Activated CD4-positive, alpha-beta T cell treated with anti-CD3 and anti-CD28 coated beads, Interleukin-2, amount 50 U/mL, for 4 hours (primary cell): ENCODE measurements at places on chromosomes 2 and 18.

- no peak for DNase-seq
Observed at GRCh38 chr18:3623769-3624545, 174.0 kb downstream of the TGIF1 start.

DNA sequence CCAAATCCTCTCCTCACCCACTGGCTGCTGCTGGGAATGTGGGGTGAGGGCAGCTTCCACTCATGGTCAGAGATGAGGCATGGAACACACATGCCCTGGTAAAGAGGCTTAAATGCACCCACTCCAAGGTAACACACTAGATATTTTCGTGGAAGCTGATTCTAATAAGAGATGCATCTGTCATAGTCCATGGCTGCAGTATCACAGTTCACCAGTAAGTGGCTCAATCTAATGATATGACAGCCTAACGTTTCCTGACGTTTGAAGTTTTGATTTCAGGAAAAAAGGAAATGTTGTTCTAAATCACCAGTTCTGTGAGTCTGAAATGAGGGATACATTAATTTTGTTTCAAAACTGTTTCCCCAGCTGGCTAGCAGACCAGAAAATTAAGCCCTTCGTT lies 38.2 kb downstream of the LCT start:
- DNase-seq, result no peak

DNA sequence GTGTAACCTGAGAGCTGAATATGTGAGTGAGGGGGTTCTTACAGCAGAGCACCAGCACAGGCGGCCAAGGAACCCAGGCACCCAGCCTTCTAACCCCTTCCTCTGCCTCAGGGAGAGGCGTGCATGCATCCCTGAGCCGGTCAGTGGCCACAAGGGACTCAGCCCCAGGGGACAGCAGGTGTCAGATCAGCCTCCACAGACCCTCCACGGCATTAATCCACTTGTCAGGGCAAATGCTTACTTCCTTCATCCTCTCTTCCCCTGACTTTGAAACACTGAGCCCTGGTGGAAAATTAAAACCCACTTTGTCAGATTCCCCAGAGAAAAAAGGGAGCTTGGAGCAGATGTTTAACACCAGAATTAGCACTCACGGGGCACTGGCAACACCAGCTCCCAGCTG lies 60.5 kb upstream of the SMAD2 start:
- DNase-seq, result no peak

DNA sequence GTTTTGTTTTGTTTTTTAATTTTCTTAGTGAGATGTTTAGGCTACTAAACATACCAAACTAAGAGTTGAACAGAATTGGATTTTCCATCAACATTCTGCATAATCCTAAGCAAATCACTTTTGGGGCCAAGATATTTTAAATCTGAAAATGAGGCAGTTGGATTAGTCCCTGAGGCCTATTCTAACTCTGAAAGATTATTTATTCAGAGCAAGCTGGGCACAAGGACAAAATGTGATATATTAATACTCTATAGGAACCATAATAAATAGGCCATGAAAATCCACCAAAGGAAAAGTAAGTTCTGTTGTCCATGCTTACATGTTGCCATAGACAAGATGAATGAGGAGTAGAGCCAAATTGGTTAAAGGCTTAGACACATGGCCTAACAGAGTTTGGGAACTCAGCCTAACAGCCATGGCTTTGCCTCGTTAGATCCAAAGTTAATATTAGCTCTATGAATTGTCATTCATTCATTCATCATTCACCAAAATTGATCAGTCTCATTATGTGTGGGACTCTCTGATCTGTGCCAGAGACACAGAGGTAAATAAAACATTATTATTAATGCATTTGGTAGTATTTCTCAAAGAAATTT lies 183.5 kb downstream of the SCG2 start:
- no peak for DNase-seq

DNA sequence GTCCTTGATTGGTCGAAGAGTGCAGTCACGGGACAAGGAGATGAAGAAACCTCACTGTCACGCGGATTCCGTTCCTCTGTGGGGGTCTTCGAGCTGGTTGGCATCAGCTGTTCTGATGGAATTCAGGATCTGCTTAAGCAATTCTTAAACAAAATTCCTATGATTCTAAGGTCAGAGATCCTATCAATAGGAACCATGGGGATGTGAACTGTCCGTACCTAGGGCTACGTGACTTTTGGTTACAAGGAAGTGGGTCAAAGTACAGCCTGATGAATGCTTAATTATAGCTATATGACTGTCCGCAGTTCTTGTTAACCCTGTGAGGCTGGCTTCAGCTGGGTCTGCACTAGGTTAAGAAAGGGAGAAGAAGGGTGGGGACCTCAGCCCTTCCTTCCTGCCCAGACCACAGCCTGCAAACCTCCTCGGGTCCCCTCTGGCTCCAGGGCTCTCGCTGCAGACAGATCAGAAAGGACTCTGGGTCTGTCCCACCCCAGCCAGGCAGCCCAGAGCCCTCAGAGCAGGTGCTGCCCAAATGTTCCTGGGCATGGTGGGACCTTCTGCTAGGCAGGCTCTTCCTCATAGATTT lies 44.2 kb upstream of the TAF1B start:
- DNase-seq, result no peak

GRCh38 chr18:75531212-75531850 lies 103.8 kb upstream of the SMIM21 start:
- DNase-seq, result no peak

DNA sequence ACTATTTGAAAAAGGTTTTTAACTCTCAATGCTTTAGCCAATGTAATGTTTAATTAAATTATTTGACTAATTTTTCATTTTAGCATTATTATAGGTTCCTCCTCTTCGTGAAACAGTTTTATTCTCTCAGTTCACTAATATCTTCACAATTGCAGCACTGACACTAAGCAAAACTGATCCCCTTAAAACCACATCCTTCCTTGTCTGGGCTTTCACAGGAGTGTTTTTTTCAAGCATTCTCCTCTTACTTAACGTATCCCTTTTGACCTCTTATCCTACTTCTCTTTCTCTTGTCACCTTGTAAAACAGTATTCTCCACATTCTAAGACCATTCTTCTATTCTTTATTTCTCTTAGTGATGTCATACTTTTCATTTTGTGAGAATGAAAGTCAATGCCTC lies 112.8 kb downstream of the DSC3 start:
- no peak for DNase-seq

GRCh38 chr2:25265802-25266201 lies 75.9 kb downstream of the DNMT3A start:
- peak; percentile 26 for DNase-seq

- DNase-seq, result no peak
Observed at GRCh38 chr2:118320658-118321057, 232.4 kb downstream of the INSIG2 start.

DNA sequence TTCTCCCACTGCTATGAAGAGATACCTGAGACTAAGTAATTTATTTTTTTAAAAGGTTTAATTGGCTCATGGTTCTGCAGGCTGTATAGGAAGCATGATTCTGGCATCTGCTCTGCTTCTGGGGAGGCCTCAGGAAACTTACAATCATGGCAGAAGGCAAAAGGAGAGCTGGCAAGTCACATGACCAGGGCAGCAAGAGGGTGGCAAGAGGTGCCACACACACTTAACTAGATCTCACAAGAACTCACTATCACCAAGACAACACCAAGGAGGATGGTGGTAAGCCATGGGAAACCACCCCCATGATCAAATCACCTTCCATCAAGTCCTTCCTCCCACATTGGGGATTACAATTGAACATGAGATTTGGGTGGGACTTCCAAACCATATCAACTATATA lies 38.3 kb downstream of the SP3 start:
- no peak for DNase-seq

- DNase-seq, result no peak
Observed at GRCh38 chr2:189534854-189535832, 45.4 kb downstream of the SLC40A1 start.

GRCh38 chr2:181317511-181317910 lies 139.7 kb upstream of the ITGA4 start:
- no peak for DNase-seq

DNA sequence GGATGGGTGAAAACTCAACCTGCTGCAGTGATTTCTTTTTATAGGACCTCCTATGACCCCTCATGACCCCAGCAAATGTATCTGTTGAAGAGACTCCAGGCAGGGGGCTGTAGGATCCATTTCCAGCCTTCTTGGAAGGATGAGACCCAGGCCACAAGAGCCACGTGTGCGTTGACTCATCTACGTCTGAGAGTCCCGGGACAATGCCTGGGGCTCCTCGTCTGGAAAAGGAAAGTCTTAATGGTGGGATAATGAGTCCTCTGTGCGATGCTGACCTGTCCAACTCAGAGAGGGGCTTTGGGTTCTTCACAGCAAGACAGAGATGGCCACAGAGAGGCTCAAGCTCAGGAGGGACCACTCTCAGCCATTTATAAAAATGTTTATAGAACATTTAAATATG lies 80.8 kb downstream of the SMIM21 start:
- DNase-seq, result no peak

GRCh38 chr18:58770601-58771000 lies 94.1 kb upstream of the ZNF532 start:
- DNase-seq, result no peak

DNA sequence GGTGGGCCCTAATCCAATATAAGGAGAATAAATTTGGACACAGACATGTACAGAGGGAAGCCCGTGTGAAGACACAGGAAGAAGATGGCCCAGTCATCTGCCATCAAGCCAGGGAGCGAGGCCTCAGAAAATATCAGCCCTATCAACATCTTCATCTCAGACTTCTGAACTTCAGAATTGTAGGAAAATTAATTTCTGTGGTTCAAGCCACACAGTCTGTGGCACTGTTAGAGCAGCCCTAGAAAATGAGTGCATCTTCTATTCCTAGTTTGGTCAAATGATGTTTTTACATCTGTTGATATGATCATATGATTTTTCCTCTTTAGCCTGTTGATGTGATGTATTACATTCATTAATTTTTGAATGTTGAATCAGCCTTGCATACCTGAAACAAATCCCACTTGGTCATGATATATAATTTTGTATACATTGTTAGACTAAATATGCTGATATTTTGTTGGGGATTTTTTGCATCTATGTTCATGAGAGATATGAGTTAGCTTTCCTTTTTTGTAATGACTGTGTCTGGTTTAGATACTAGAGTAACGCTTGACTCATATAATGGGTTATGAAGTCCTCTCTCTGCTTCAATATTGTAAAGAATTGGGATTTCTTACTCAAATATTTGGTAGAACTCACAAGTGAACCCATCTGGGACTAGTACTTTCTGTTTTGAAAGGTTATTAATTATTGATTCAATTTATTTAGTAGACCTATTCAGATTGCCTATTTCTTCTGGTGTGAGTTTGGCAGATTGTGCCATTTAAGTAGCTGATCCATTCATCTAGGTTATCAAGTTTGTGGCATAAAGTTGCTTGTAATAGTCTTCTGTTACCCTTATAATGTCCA lies 451.4 kb downstream of the EIPR1 start:
- no peak for DNase-seq

GRCh38 chr18:77016936-77017335 lies 115.6 kb downstream of the MBP start:
- DNase-seq, result no peak

- DNase-seq, result no peak
Observed at GRCh38 chr2:164496881-164497280, 124.4 kb downstream of the GRB14 start.

DNA sequence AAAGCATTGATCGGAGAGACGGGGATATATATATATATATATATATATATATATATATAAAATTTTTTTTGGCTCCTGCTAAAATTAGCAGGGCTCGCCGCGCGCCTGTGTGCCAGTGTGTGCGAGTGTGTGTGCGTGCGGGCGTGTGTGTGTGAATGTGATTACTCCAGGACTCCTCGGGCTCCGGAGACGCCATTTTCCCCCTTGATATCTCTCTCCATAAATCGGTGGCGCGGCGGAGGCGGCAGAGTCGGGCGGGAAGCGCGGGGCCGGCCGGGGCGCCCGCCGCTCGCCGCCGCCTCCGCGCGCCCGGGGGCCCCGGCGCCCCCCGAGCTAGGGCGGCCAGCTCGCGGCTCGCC lies 795 bp upstream of the SETBP1 start:
- no peak for DNase-seq

DNA sequence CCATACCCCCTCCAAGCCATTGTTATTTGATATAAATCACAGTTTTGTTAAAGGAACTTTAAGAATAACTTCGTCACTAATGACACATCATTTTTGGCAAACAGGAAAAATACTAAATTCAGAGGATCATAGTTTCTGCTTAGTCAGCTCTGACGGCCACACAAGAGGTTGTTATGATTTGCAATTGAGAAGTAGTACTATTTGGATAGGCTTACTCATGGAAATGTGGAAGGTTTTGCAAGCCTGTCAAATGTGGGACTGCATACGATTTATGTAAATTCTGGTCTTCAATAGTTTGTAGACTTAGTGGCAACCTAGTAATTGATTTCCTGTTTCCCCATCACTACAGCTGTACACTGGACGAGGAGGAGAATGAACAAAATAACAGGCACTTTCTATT lies 108.1 kb downstream of the ARHGEF33 start:
- DNase-seq, result no peak

- no peak for DNase-seq
Observed at GRCh38 chr2:191360918-191361317, 115.7 kb downstream of the MYO1B start.

GRCh38 chr2:20438334-20439192 lies 8.3 kb upstream of the RHOB start:
- no peak for DNase-seq

DNA sequence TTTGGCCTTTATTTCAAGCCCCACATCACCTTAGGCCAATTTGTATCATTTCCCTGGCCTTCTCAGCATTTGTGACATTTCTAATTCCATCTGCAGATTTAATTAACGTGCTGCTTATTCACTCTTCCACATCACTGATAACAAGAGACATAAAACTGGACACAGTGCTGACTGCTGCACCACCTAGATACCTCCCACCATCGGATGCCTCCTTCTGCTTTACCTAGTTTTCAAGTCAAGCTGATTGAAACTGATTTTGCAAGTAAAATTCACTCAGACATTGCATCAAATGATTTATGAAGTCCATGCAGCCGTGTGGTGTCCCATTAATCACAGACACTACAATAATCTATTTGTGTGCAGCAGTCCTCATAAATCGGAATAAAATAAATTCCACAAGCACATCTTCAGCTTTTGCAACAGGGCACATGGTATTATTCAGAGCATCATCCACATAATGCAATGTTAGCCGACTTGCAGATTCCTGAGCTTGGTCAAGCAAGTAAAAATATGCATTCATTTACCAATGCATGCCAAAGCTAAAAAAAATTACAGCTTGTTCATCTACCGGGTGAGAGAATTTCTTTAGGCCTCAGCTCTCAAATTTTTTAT lies 15.9 kb upstream of the CRIM1 start:
- DNase-seq, result no peak

DNA sequence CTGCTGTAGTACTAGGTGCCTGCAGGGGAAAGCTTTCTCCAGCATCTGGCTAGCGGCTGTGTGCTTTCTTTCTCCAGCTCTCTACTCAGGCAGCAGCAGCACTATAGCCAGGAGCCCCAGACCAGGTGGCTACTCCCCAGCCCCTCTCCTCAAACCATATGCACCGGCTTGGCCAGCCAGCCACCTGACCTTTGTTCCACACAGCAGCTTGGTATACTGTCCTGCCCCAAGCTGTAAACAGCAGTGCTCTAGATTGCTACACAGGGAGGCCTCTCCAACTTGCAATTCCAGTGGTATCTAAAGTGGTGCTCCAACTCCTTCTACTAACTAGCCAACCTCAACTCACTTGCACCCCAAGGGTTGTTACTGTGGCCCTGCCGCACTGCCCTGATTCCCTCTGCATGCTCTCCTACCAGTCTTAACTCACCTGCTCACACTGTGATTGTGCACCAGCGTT lies 19.6 kb downstream of the LDAH start:
- no peak for DNase-seq
